ENCODE measurements at places on chromosomes 4 and X.

GRCh38 chr4:70678383-70678999, 9.8 kb upstream of the UTP3 start:
- no peak for DNase-seq

DNA sequence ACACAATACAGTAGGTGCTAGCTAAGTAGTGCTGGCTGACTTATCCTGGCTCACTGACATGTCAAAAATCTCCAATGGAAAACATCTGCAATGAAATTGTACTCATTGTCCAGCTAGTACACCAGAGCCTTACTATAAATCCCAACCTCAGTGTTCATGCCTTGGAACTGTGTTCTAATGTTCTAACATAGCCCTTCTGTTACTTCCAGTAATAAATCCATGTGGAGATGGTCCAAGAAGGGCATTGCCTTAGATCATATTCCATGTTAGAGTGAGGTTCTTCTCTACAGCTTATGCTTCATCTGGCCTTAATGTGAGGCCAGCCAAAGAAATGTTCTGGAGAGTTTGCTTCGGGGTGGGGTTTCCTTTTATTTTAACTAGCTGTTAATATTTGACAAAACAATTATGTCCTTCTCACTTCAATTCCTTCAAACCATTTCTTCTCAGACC, 25.1 kb downstream of the ENOX2 start:
- DNase-seq = no peak

DNA sequence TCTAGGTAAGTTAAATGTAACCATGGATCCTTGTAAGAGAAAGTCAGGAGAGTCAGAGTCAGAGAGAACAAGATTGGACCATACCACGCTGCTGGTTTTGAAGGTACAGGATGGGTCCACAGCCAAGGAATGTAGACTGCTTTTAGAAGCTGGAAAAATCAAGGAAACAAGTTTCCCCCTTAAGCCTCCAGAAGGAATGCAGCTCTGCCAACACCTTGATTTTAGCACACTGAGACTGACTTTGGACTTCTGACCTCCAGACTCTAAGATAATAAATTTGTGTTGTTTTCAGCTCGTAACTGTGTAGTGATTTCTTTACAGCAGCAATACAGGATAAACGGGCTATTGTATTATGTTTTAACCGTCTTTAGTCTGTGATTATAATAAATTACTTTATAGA, 108.0 kb upstream of the USP38 start:
- no peak for DNase-seq

DNA sequence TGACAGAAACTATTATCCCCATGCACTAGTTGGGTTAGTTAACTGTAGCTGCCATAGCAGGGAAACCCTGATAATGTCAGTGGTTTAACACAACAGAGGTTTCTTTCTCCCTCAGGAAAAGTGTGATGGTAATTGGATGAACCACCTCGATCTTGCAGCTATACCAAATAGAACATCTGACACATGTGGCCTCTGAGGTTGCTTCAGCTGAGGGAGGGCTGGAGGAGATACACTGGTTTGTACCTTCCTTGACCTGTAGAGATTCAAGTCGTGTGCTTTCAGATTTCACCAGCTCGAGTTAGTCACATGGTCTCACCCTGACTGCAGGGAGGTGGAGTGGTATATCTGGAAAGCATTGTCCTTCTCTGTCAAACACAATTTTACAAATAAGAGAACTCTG, 147.2 kb upstream of the SFRP2 start:
- DNase-seq = no peak

DNA sequence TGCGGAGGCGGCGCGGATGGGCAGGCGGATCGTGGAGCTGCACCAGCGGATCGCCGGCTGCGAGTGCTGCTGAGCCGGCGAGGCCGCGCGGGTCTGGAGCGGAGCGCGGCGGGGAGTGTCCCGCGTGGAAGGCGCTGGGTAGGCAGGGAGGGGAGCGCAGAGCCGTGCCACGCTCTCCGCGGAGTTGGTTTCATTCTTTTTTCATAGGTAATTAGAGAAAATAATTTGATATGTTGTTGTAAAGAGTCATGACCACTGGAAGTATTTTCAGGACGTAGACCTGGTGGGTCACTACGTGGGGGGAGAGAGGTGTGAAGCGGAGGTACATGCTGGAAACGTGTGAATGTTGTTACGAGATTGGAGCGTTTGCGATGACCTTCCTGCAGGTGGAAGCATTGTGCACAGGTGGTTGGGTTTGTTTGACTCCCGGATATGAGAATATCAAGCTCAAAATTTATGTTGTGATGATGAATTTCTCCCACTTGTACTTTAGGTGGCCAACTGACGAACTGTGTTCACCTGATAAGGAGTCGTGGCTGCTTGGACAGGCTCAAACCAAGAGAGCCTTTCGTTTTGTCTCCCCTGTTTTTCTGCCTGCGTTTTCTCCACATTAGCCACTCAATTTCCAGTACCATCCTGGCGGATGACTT, 19.1 kb upstream of the S100P start:
- peak; percentile 48 for DNase-seq

DNA sequence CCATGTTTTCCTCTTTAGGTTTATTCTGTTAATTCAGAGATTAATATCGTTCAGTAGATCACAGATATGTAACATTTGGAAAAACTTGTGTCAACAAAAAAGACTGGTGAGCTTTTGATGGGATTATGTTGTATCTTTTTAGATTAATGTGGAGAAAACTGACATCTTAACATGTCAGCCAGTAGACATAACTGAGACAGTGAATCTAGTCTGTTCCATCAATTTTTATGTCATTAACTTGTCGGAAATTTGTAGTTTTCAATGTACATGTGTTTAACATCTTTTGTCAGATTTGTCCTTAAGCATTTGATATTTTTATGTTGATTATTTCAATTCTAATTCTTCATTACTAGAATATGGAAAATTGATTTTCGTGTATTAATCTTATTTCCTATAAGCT, 42.0 kb downstream of the APELA start:
- no peak for DNase-seq

GRCh38 chr4:83390944-83391343, 56.3 kb upstream of the HPSE start:
- DNase-seq = no peak

- no peak for DNase-seq
Measured at GRCh38 chrX:19849464-19850080, 37.8 kb downstream of the SH3KBP1 start.

- no peak for DNase-seq
Measured at GRCh38 chrX:22056235-22056634, 24.1 kb downstream of the PHEX start.

- no peak for DNase-seq
Measured at GRCh38 chr4:110005461-110006056, 92.9 kb downstream of the EGF start.

DNA sequence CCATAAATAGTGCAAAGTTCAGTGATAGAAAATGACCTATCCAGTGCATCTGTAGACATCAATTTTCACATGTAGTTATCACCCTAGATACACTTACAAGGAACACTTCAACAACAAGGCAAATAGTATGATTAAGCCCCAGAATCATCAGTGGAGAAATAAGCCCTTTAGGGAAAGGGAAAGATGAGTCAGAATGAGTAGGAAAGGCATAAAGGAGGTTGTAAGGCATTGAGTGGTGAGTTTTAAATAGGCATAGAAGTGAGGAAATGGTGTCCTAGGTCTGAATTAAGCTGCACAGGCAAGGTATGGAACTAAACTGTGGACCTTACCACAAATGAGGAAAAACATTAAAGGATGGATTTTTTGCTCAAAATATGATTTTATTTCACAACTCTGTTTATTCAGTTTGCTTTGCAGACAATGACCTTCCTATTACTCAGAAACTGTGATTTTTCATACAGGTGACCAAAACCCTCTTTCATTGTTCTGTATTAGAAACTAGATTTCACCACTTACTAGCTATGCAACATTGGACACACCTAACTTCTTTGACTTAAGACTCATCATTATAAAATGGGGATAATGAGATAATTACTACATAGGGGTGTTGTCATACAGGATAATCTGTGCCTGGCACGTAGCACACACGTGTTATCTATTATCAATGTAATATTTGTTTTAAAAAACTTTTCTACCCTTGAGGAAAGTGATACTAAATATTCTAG, 57.0 kb upstream of the MAP9 start:
- no peak for DNase-seq

GRCh38 chrX:44303119-44303518, 40.4 kb downstream of the EFHC2 start:
- DNase-seq = no peak

- DNase-seq = no peak
Measured at GRCh38 chr4:41204400-41204978, 9.9 kb downstream of the APBB2 start.

DNA sequence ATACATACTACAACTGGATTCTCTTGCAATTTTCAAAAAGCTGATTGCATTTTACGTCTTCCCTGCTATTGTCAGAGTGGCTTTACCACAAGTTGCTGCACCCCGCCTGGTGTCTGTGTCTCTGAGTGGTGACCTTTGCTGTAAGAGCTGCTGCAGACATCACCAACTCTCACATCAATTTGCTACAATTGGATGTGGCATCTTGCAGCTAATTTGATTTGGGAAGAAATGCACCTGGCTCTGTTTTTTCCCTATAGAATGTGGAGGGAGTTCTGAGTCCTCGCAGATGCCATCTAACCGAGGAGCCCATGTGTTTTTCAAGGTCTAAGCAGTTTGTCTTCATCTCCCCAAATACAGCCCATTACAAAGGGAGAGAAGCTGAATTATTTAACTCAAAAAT, 73.8 kb upstream of the PHOX2B start:
- DNase-seq = no peak

DNA sequence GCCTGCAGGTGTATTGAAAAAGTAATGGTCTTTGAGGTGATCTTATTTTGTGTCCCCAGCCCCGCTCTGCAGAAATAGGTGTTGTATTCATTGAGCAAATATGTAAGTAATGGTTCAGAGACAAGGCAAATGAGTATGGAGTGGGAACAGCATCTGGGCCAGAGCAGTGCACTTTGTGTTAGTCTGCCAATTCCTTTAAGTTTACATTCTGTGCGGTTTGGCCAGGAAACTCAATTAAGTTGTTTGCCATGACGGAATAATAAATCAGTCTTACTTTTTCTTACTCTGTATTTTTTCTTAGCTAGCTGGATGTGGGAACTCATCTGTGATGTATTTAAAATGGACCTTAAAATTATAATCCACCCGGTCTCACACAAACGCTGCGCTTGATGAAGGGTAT, 12.6 kb downstream of the DCLK2 start:
- no peak for DNase-seq

- no peak for DNase-seq
Measured at GRCh38 chrX:29941287-29941686, 274.1 kb upstream of the MAGEB2 start.

DNA sequence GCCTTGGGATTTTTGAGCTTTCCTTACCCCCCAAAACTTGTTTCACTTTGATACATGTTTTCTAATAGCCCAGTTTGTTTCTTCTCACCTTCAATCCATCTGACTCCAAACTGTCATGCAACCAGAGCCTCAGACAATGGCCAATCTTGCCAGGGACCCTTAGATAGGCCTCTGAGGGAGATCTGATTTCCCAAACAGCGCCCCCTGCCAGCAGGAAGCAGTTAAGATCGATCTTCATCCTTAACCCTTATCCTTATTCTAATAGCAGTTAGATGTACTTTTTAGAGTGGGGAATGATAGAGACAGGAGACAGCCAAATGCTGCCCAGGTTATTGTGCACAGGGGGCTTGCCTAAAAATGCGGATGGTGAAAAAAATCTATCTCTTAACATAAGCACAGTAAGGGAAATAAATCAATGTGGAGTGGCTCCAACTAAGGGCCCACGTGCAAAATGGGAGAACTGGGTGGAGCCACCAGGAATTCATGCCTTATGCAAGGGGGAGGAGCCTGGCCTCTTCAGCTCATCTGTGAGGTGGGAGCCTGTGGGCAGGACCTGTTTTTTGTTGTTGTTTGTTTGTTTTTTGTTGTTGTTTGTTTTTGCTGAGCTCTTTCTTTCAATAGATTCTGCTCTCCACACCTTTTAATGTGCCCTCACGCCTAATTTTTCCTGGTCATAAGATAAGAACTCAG, 833.6 kb upstream of the AGA start:
- no peak for DNase-seq
